Mononuclear cell (primary cell): ENCODE measurements at places on chromosomes 12 and 14. TPM values are rescaled to one million over a fixed set of nuclear protein-coding genes. Genes with fewer than 3 reads are reported as not detected.

The EID3 gene
- total RNA-seq: 19.9 TPM

The POTEM gene
- not detected for total RNA-seq

The SOAT2 gene
- total RNA-seq: 0.21 TPM

The GLI1 gene
- total RNA-seq: 0.10 TPM

The TMEM260 gene
- total RNA-seq: 11.4 TPM

The LTA4H gene
- 160 TPM for total RNA-seq
